Activated naive CD8-positive, alpha-beta T cell treated with anti-CD3 and anti-CD28 coated beads, Interleukin-2, amount 10 ng/mL, durations not matched to agents 7 days and 5 days (primary cell): ENCODE measurements at places on chromosomes 1 and 21.
A peak's percentile ranks its signal among the peaks of the same experiment; 100 is the strongest.

- DNase-seq: peak; percentile 64
Observed at GRCh38 chr1:181396171-181396670, 87.1 kb upstream of the CACNA1E start.

DNA sequence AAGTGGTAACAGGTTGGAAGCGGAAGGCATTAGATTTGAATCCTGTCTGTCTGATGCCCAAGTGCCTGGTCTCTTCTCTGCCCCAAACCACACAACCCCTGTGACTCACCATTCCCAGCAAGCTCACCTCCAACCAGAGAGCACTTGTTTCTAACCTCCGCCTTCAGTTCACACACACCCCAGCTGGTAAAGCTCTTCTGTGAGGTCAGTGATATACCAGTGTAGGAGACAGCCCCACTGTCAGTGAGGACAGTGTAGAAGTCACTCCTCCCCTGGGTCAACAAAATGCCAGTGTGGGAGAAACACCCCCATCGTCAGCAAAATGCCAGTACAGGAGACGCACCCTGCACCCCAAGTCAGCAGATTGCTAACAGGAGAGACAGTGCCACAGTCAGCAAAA is 2.6 kb downstream of the RIMS3 start:
- no peak for DNase-seq

- DNase-seq: no peak
Observed at GRCh38 chr1:207304710-207305488, 16.6 kb upstream of the CD55 start.

GRCh38 chr1:210236840-210237409 is 4.3 kb downstream of the SERTAD4 start:
- no peak for DNase-seq
